ENCODE measurements at places on chromosomes 7 and 10. TPM values are rescaled to one million over a fixed set of nuclear protein-coding genes. Genes with fewer than 3 reads are reported as not detected.

GRCh38 chr7:133284092-133284491 is 31.2 kb downstream of the EXOC4 start:
- H3K4me1 ChIP-seq, result peaks cover 4% of the 10 kb centered on the region
- DNase-seq, result no peak
- peaks cover 2% of the 10 kb centered on the region for H3K36me3 ChIP-seq

- no peak for DNase-seq
- H3K4me3 ChIP-seq, result no peak overlapping the region
- H3K4me1 ChIP-seq, result no peaks in the 10 kb centered on the region
- H3K27me3 ChIP-seq, result no peaks in the 10 kb centered on the region
- no peaks in the 10 kb centered on the region for H3K36me3 ChIP-seq
- no peak overlapping the region for H3K27ac ChIP-seq
Measured at GRCh38 chr7:106895246-106895864, 30.3 kb downstream of the PIK3CG start.

- H3K36me3 ChIP-seq, result no peaks in the 10 kb centered on the region
- no peak overlapping the region for H3K27ac ChIP-seq
- H3K4me3 ChIP-seq, result no peak overlapping the region
- H3K27me3 ChIP-seq, result no peaks in the 10 kb centered on the region
Measured at GRCh38 chr10:1708746-1709145, 28.6 kb downstream of the ADARB2 start.

DNA sequence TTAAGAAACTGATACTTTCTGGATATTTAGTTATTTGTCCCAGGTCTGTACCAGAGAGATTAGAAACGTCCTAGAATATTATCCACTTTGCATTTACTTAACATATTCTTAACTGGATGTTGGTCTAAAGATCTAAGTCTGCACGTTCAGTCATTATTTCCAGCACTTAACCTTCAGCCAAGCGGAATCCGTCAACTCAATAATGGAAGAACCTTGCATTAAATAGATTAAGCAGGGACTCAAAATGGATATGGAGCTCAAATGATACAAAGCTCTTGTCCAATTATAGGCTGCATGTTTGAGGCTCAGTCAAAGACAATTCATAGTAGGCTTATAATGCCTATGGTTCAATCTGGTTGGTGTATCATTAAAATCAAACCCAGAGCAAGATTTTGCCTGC is 162.9 kb downstream of the SEMA3D start:
- no peak overlapping the region for H3K4me3 ChIP-seq
- no peaks in the 10 kb centered on the region for H3K36me3 ChIP-seq
- no peaks in the 10 kb centered on the region for H3K4me1 ChIP-seq
- no peak overlapping the region for H3K27ac ChIP-seq

GRCh38 chr7:112143136-112143535 is 63.1 kb downstream of the DOCK4 start:
- no peak overlapping the region for H3K27ac ChIP-seq
- no peaks in the 10 kb centered on the region for H3K36me3 ChIP-seq
- DNase-seq, result no peak
- peaks cover 21% of the 10 kb centered on the region for H3K4me1 ChIP-seq
- H3K4me3 ChIP-seq, result no peak overlapping the region

DNA sequence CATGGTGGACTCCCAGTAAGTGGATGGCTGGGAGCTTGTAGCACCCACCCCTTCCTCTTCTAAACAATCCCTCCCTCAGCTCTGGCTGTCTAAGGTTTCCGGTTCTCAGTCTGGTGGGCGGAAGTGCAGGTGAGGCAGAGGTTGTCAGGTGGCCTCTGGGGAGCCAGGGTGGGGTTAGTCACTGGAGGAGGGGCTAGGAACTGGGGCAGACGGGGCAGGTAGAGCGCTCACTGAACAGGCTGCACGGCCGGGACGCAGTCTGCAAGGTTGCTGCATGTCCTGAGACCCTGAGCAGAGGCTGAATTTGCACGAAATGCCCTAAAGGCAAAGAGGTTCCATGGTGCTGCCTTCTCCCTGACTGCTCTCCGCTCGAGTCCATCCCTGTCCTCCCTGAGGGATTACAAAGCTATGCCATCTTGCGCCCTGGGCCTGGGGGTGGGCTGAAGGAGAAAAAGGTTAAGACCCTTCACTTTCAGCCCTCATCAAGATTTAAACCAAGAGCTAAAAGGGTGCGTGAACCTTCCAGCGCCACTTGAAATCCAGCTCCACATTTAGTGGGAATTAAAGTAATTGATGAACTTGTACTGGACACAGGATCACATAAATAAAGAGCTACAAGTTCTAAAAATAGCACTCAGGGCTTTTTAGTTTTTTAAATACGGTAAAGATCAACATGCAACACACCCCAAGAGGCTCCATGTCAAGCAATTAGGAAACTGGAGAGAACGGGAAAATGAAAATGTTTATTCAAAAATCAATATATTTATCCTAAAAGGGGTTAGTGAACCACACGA is 62.3 kb upstream of the CTBP2 start:
- no peak overlapping the region for H3K4me3 ChIP-seq
- no peak for DNase-seq
- H3K4me1 ChIP-seq, result no peaks in the 10 kb centered on the region
- H3K27ac ChIP-seq, result no peak overlapping the region
- H3K36me3 ChIP-seq, result no peaks in the 10 kb centered on the region
- no peaks in the 10 kb centered on the region for H3K27me3 ChIP-seq

GRCh38 chr7:117619681-117620080 is 139.9 kb downstream of the CFTR start:
- no peak overlapping the region for H3K4me3 ChIP-seq
- H3K27ac ChIP-seq, result no peak overlapping the region
- no peaks in the 10 kb centered on the region for H3K27me3 ChIP-seq
- DNase-seq, result no peak

- no peaks in the 10 kb centered on the region for H3K27me3 ChIP-seq
- peaks cover 10% of the 10 kb centered on the region for H3K4me1 ChIP-seq
- H3K4me3 ChIP-seq, result no peak overlapping the region
- H3K36me3 ChIP-seq, result no peaks in the 10 kb centered on the region
- DNase-seq, result no peak
- H3K27ac ChIP-seq, result no peak overlapping the region
Measured at GRCh38 chr7:18895456-18895855, 222.0 kb downstream of the TWIST1 start.

DNA sequence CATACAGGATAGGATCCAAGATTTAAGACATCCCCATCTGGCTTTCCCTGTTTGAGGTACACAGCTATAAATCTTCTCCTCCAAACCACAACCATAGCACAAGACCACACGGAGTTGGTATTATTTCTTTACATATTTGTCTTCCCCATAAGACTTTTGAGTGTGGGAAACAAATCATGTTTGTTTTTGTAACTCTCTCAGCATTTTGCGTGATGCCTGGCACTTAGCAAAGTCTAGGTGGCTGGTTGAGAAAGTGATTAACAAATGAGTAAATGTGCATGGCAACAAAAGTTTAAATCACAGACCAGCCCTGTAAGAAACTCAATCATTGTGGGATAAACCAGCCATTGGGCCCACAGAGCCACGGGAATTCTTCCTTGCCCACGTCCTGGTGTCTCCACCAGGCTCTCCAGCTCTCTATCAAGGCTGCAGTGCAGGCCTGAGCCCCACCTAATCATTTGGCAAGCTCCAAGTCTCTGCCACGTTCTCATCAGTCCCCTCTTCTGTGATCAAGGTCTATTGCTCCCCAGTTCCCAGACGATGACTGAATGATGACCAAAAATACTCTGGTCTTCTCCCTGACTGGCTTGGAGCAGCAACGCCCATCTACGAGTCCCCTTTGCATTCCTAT is 317.8 kb downstream of the TNS3 start:
- H3K36me3 ChIP-seq, result no peaks in the 10 kb centered on the region
- H3K4me1 ChIP-seq, result peaks cover 12% of the 10 kb centered on the region
- no peak overlapping the region for H3K4me3 ChIP-seq

- no peak overlapping the region for H3K27ac ChIP-seq
- H3K27me3 ChIP-seq, result no peaks in the 10 kb centered on the region
- no peak for DNase-seq
- H3K36me3 ChIP-seq, result no peaks in the 10 kb centered on the region
- no peaks in the 10 kb centered on the region for H3K4me1 ChIP-seq
- no peak overlapping the region for H3K4me3 ChIP-seq
Measured at GRCh38 chr10:66151346-66151745, 774.5 kb upstream of the LRRTM3 start.

GRCh38 chr7:17599733-17600339 is 301.4 kb downstream of the AHR start:
- H3K36me3 ChIP-seq, result no peaks in the 10 kb centered on the region
- no peak for DNase-seq
- H3K4me3 ChIP-seq, result no peak overlapping the region

GRCh38 chr7:135853499-135853898 is 104.9 kb upstream of the FAM180A start:
- no peaks in the 10 kb centered on the region for H3K27me3 ChIP-seq
- no peak overlapping the region for H3K4me3 ChIP-seq
- H3K36me3 ChIP-seq, result no peaks in the 10 kb centered on the region

DNA sequence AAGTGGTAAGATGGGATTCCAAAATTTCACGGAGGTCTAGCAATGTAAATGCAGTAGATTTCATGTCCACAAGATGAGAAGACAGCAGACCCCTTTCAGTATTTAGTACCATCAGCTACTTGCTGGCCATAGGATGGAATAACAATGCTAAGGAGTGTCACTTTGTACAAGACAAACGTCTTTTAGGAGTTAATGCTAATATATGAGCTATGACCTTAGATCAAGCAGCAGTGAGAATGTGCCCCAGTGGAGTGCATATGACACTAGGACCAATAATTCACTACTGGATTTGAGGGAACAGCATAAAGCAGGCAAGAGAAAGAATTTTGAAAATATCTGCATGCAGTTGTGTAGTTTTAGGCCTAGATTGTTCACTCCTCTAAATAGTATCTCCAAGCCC is 182.8 kb upstream of the ZNF804B start:
- no peaks in the 10 kb centered on the region for H3K36me3 ChIP-seq
- no peaks in the 10 kb centered on the region for H3K27me3 ChIP-seq
- H3K4me1 ChIP-seq, result no peaks in the 10 kb centered on the region
- no peak for DNase-seq

- H3K36me3 ChIP-seq, result no peaks in the 10 kb centered on the region
- no peak overlapping the region for H3K27ac ChIP-seq
- H3K27me3 ChIP-seq, result no peaks in the 10 kb centered on the region
- DNase-seq, result peak; percentile 60
- no peak overlapping the region for H3K4me3 ChIP-seq
Measured at GRCh38 chr10:118272149-118272721, 69.9 kb downstream of the FAM204A start.

DNA sequence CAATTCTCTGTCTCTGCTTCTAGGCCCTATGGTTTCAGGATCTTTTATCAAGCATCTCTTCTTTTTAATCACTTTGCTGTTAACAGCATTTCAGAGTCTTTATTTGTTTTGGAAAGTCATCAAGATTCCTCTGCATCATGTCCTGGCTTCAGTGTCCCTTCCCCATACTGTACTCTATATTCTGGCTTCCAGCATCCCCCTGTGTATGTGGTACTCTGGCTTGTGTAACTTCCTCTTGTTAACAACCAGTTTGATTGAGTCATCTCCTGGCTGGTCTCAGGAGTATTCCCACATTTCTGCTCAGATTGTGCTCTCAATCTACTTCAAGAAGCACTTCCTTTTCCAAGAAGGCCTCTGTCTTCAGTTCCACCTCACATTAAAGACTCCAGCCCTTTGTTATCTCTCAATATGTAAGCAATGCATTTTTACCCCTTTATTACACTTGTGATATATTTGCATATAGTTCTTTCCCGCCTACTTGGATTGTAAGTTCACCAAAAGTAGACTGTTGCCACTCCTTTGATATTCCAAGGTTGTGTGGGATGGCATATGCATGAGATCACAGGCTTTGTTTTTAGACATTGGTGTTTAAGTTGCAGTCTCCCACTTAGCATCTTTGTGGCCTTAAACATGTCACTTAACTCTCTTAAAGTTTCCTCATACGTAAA is 15.1 kb upstream of the ATE1 start:
- no peak for DNase-seq
- H3K4me1 ChIP-seq, result no peaks in the 10 kb centered on the region
- no peak overlapping the region for H3K4me3 ChIP-seq
- no peaks in the 10 kb centered on the region for H3K27me3 ChIP-seq
- no peaks in the 10 kb centered on the region for H3K36me3 ChIP-seq

DNA sequence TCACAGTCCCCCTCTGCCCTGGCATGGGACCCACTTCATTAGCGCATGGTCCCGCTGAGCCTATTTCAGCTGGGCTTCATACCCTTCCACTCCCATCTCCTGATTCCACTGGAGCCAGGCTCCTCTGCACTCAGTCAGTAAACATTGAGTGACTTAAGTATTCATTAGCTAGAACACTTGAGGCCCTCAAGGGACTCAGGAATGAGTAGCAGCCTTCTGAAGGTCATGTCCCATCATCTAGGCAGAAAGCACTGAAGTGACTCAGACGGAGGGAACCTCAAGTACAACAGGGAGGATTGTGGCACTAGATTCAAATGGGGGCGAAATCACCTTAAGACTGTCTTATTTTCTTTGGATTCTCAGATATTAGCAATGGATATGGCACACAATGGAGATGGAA is 186.6 kb upstream of the INHBA start:
- no peaks in the 10 kb centered on the region for H3K4me1 ChIP-seq
- no peak overlapping the region for H3K4me3 ChIP-seq
- no peak overlapping the region for H3K27ac ChIP-seq
- H3K36me3 ChIP-seq, result no peaks in the 10 kb centered on the region

DNA sequence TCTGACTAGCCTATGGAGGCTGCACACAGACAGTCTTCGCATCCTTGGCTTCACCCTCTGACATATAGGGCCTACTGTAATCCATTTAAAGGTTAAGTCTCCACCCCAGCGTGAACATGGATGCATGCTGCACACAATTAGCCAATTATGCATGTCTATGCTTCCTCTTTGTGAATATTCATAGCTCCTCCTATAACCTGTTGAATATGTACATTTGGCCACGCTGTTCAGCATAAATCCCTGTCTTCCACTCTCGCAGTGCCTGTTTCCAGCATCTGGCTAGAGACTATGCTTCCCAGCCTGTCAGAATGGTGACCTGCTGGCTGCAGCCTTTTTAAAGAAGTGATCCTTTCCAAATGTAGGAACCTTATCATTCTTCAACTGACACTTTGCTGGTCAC is 106.7 kb downstream of the PRKAG2 start:
- no peak overlapping the region for H3K4me3 ChIP-seq
- no peaks in the 10 kb centered on the region for H3K27me3 ChIP-seq
- no peak for DNase-seq

GRCh38 chr10:11387551-11388222 is 223.8 kb downstream of the USP6NL start:
- H3K36me3 ChIP-seq, result no peaks in the 10 kb centered on the region
- H3K27me3 ChIP-seq, result no peaks in the 10 kb centered on the region
- H3K4me1 ChIP-seq, result no peaks in the 10 kb centered on the region
- H3K27ac ChIP-seq, result no peak overlapping the region
- H3K4me3 ChIP-seq, result no peak overlapping the region
- no peak for DNase-seq

Gene LRRN3
- total RNA-seq, result 66.7 TPM

Gene NXPH1
- not detected for total RNA-seq

Gene HOXA5
- 0.24 TPM for total RNA-seq

Gene PODXL
- 144 TPM for total RNA-seq

Gene TMEM236
- total RNA-seq, result 0.90 TPM

Gene GNAT3
- not detected for total RNA-seq

Gene ITIH5
- 3.1 TPM for total RNA-seq

Gene MOGAT3
- total RNA-seq, result not detected

Gene GPR158
- not detected for total RNA-seq

Gene ZWINT
- 1.3 TPM for total RNA-seq

Measured in right atrium auricular region (tissue), 2 donors.